OCI-M1 (cell line): ENCODE measurements at places on chromosomes 1 and 21.

DNA sequence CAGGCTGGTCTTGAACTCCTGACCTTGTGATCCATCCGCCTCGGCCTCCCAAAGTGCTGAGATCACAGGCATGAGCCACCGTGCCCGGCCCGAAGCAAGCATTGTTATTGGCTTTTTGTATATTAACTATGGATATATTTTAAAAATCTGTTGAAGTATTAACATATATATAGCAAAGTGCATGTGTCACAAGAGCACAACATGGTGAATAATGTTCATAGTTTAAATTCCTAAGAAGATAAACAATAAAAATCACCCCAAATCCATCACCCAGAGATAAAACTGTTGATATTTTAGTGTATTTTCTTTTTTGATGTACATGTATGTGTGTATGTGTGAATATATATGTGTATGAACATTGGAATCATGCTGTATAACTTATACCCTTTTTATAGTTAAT lies 9.1 kb upstream of the FOXE3 start:
- DNase-seq = no peak

- peak; percentile 73 for DNase-seq
Observed at GRCh38 chr1:89633248-89633799, 404 bp downstream of the LRRC8C start.

- no peak for DNase-seq
Observed at GRCh38 chr1:59752556-59753414, 62.0 kb upstream of the HOOK1 start.

DNA sequence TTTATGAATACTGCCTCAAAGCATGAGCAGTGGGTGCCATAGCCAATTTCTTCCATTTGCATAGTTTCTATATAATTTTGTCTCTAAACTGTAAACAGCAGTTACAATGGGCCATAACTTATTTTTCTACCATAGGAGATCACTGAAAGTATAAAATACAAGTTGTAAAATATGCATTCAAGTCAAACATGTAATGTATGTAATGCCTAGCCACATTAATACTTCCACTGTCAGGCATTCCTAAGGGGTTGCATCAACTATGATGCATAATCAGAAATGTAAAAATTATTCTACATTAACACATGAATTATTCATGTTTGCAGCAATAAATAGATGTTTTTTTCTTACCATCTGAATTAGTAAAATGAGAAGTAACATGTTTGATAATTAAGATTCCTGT lies 560.3 kb upstream of the ZP4 start:
- no peak for DNase-seq

DNA sequence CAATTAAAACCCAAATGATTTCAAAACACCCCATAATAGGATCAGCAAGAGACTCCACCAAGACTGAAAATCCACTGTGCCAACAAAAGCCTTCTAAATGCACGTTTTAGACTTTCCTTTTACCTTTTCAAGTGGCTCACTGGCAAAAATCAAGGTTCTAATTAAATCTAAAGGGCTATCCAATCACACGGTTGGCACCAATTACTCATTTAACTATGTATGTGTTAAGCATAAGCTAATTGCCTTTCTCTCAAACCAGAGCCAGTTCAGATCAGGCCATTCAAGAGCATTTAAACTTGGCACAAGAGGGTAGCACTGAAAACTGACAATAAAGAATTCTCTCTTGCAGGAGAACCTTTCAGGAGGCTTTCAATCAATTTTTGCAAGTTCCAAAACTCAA lies 139.5 kb downstream of the RGS7 start:
- DNase-seq = no peak

GRCh38 chr1:83693427-83694126 lies 305.4 kb downstream of the TTLL7 start:
- DNase-seq = peak; percentile 14

DNA sequence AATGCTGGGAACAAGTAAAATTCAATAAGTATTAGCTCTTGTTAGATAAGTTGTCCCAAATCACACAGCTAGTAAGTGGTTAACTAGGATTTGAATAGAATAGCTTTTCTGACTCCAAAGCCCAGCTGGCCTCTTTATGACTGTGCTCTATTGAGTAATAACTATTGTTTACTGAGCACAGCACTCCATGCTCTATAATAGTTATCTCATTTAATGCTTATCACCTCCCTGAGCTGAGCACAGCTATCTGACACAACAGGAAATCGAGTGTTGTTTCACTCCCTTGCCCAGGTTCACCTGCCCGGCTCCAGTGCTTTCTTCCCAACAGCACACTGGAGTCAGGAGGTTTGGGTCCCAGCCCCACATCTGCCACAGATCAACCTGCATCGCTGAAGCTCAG lies 38.8 kb upstream of the STMN1 start:
- DNase-seq = no peak

GRCh38 chr1:15128520-15129313 lies 24.8 kb upstream of the TMEM51 start:
- peak; percentile 89 for DNase-seq

- peak; percentile 69 for DNase-seq
Observed at GRCh38 chr1:112674986-112675727, 698 bp downstream of the MOV10 start.

DNA sequence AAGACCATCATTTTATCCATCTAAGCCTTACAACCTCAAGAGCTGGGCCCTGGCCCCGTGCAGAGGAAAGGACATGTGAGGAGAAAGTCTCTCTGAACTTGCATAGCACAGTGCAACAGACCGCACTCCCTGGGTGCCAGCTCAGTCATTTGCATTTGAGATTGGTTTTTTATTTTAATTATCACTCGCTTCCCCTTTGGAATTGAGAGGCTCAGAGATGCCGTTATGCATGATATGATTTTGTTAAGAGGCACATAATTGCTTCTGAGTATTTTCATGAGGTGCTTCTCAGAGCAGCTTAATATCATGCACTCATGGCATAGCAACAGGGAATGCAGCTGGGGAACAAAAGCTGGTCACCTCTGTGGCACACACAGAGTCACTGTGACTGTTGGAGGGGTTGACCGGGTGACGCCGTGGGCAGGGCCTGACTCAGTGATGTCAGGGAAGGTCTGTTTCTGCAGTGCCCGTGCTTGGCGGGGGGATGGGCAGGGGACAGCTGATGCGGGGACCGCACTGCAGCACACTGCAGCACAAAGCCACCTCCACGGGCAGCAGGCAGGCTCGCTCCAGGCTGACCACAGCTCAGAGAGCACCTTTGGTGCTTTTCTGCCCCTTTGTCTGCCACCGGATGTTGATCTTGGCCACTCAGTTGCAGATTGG lies 43.2 kb upstream of the VAMP3 start:
- no peak for DNase-seq

DNA sequence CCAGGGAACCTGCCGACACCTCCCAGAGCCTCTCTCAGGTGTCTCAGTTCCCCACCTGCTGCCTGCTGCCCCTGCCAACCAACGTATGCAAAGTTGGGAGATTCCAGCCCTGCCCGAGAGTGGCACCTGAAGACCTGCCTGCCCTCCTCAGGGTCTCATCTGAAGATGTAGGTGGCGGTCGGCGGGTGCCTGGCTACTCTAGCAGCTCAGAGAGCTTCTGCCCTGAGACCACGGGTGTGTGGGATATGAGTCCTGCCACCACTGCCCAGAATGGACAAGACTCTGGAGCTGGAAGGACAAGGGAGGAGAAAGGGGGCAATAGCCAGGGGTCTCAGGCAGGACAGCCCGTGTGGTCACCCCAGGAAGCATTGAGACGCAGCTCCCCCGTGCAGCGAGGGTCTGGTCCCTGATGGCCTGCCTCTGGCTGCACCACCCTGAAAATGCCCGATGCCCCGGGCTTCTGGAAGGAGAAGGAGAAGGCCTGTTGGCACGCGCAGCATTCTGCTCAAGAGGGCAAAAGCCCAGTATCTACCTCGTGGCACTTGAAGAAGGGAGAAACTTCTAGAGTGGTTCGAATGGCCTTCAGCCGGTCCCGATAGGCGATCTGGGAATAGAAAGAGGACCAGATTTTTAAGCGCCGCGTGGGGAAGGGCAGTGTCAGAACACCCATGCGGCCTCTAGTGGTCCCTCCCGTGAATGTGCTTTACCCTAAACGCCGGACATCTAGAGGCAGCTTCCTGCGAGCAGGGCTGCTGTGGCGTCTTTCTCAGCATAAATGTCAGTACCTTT lies 88.8 kb downstream of the STUM start:
- DNase-seq = no peak
